ENCODE measurements at places on chromosomes 12 and 14. TPM values are rescaled to one million over a fixed set of nuclear protein-coding genes. Genes with fewer than 3 reads are reported as not detected.

Gene ARHGAP9
- 2.2 TPM for total RNA-seq

GRCh38 chr14:65696801-65697200 is 284.3 kb downstream of the FUT8 start:
- H3K27ac ChIP-seq, result no peak overlapping the region
- H3K4me3 ChIP-seq, result no peak overlapping the region
- no peaks in the 10 kb centered on the region for H3K36me3 ChIP-seq
- H3K27me3 ChIP-seq, result no peaks in the 10 kb centered on the region
- no peak for DNase-seq

GRCh38 chr12:48988030-48988649 is 10.0 kb downstream of the WNT1 start:
- H3K27me3 ChIP-seq, result peaks cover 18% of the 10 kb centered on the region
- H3K36me3 ChIP-seq, result no peaks in the 10 kb centered on the region
- no peaks in the 10 kb centered on the region for H3K4me1 ChIP-seq

DNA sequence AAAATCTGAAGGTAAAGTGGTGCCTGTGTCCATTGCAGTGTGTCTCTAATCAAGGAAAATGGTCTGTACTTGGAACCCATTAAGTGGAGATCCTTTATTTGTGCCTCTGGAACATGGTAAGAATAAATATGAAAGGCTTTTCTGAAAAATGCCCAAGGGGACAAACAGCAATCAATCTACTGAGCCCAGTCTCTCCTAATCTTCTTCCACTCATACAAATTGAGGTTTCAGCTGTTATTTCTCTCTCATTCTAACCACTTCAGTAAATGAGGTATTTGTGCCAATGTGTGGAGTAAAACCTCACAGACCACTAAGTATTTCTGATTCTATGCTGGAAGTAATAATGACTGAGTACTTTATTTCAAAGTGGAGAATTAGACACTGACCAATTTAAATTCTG is 82.3 kb upstream of the ST8SIA1 start:
- H3K27me3 ChIP-seq, result no peaks in the 10 kb centered on the region
- no peak overlapping the region for H3K27ac ChIP-seq
- H3K36me3 ChIP-seq, result no peaks in the 10 kb centered on the region
- H3K4me1 ChIP-seq, result peaks cover 24% of the 10 kb centered on the region

Data from heart left ventricle (tissue), 16 donors.